HT1080 (cell line): ENCODE measurements at places on chromosomes 16 and 17. TPM values are rescaled to one million over a fixed set of nuclear protein-coding genes. Genes with fewer than 3 reads are reported as not detected.

- DNase-seq = peak; percentile 54
Observed at GRCh38 chr17:17042851-17043460, 699 bp downstream of the MPRIP start.

GRCh38 chr16:69436896-69437295 is 12.5 kb downstream of the CYB5B start:
- no peak for DNase-seq

MAP1LC3B gene
- total RNA-seq = 11.5 and 50.6 TPM in 2 replicates

DNA sequence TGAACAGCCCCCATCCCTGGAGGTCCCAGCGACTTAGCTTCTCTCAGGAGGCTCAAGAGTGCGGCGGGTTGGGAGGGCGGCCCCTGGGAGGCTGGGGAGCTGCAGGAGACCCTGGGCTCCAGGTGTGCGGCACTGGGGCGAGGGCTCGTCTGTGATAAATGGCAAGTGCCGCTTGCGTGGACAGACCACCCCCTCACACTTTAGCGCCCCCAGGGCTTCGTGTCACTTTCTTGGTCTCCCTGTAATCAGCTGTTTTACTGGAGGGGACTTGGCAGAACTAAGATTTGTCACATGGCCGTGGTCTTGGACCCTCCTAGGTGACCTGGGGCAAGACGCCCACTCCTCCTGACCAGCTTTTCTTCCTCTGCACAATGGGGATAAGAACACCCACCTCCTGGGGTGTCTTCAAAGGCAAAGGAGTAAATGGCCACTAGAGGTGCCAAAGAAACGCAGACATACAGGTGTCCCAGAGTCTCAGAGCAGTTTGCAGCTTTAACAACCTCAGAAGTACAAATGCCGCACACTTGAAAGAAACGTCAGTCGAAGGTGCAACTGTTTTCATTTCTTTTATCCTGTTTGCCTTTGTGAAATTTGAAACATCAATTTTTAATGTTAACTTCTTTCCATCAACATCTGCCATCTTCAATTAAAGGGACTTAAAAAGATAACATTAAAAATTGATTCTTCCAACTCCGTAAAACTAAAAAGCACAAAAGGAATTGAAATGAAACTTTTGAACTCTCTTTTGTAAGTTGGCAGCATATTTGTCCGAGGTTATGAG is 946 bp downstream of the OSGIN1 start:
- DNase-seq = peak; percentile 48

MYOCD gene
- total RNA-seq = not detected in 2 replicates

C16orf46 gene
- total RNA-seq = not detected in 2 replicates

KRTAP1-5 gene
- total RNA-seq = not detected in 2 replicates

DNA sequence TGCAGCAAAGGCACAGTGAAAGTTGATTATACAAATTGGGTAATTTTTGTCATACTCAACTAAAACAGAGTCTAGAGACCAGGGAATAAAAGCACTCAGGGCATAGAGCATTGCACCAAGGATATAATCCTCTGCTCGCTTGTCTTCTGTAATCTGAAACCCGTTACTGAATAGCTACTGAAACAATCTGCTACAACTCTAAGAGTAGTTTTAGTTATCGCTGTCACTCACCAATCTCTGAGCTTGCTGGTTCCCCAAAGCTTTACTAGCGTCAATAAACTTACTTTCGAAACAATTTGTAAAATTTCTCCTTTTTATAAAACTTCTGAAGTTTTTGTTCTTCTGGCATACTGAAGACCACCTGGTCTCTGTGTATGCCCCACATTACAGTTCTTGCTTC is 22.9 kb upstream of the SLC35G3 start:
- no peak for DNase-seq

DNA sequence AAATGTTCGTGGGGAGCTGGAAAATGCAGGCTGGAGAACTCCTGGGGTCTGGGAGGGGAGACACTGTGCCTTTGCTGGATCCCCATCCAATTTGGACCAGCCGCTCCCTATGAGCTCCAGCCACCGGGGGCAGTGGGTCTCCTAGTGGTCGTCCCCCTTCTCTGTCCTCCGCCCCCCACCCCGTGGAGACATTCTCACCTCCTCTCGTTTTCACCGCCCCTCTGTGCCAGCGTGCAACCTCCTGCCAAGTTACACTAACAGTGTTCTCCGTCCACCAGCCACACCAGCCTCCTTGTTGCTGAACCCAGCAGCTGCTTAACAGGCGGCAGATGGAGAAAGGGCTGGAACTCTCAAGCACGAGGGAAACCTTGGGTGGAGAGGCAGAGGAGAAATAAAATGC is 67.4 kb upstream of the SOX9 start:
- DNase-seq = no peak

GRCh38 chr17:56489980-56490379 is 103.5 kb upstream of the NOG start:
- no peak for DNase-seq

BRIP1 gene
- 8.8 TPM in 2 replicates for total RNA-seq

DNA sequence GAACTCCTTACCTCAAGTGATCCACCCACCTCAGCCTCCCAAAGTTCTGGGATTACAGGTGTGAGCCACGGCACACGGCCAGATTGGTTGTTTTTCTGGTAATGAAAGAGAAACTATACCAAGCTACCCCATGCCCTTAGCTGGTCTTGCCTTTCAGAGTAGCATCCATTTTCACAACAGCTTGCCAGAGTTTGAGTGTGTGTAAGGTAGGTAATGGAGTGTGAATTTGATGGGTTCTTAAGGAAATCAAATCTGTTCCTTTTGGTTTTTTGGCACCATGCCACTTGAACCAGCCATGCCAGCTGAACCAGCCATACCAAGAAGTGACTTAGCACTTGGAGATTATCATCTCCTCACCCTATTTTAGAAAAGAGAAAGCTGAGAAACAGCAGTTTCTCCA is 5.1 kb downstream of the CALCOCO2 start:
- DNase-seq = no peak

DNA sequence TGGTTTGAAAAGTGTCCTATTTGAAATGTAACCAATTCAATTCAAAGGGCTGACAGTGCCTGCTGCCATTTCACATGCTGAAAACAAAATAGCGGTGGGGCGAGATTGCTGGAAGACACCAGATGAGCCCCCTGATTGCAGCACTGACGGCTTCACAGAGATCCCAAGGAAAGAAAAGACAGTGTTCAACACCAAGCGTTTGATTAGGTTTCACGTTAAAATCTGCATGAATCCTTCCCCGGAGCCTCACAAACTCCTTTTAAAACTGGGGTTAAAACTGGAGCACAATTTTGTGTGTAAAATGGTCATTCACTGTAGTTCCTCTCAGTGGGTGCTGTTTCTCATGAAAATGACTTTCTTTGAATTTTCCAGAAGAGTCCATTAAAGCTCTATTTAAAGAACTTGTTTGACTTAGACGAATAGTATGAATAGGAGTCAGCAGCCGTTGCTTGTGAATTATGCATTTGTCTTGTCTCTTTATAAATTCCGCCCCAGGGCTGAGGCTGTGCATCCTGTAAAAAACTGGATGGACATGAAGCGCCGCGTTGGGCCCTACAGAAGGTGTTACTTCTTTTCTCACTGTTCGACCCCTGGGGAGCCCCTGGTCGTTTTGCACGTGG is 8.8 kb downstream of the MLYCD start:
- DNase-seq = no peak

- DNase-seq = no peak
Observed at GRCh38 chr16:51877686-51878085, 669.3 kb downstream of the TOX3 start.

DNA sequence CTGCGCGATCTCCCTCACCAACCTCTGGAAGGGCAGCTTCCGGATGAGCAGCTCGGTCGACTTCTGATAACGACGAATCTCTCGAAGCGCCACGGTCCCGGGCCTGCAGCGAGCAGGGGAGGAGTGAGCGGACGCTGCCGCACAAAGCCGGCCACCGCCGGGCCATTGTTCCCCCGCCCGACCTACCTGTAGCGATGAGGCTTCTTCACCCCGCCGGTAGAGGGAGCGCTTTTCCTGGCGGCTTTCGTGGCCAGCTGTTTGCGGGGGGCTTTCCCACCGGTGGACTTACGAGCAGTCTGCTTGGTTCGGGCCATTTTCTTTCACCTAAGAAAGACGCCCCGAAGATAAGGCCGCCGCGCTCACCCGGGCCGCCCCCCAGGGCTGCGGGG is 5.8 kb upstream of the UNK start:
- DNase-seq = no peak

- DNase-seq = no peak
Observed at GRCh38 chr17:79980246-79981043, 55.2 kb downstream of the TBC1D16 start.
